ENCODE measurements at places on chromosomes 12 and 14.

DNA sequence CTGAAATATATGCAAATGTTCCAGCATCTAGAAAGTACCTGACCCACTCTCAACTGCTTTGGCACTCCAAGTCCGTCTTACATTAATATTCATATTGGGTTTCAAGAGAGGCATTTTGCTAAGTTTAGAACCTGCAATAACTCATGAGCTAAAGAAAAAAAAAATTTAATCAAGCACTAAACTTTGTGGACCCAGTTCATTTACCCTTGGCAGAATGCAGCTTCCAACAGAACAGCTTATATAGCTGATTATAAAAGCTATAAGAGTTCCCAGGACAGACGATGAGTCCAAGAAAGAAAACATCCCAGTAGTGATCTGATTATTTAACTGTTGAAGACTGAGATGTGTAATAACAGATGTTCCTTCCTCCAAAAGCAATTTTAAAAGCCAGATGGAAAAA lies 592.0 kb downstream of the KCNH5 start:
- no peak for DNase-seq

DNA sequence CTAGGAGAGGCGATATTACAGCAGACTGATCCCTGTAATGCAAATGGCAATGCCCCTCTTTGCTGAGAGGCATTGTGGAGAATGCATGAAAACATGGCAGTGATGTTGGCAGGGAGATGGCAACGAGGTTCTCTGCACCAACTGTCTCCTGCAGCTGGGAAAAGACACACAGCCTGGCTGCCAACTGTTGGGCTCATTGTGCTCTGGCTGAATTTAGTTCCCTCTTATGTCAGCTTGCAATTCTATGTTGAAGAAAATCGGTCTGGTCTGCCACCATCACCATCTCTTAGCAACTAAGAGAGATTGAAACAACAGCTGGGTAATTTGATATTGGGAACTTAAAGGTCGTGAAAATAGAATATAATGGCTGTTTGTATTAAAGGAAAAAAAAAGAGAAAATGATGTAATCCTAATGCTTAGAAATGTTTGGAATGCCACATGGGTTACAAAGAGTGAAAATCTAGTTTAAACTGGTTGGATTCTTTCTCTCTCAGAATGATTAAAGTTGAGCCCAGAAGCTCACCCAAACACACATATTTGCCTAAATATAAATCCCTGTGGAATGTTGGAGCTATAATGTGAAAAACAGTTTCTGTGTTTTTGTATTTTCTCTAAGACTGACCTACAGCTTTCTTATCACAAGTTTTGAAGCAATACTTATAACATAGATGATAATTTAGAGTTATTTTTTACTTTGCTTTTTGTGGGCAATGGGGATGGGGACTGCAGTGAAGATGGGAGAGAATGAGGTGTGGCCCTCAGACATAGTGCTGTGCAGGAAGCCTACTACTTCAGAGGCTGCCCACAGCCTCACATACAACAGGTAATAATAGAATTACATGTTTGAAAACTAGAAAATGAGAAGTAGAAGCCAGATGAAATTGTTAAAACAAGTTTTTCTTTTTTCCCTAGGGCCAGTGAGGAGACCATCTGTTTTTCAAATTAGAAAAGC lies 143.7 kb downstream of the AKAP6 start:
- no peak for DNase-seq

DNA sequence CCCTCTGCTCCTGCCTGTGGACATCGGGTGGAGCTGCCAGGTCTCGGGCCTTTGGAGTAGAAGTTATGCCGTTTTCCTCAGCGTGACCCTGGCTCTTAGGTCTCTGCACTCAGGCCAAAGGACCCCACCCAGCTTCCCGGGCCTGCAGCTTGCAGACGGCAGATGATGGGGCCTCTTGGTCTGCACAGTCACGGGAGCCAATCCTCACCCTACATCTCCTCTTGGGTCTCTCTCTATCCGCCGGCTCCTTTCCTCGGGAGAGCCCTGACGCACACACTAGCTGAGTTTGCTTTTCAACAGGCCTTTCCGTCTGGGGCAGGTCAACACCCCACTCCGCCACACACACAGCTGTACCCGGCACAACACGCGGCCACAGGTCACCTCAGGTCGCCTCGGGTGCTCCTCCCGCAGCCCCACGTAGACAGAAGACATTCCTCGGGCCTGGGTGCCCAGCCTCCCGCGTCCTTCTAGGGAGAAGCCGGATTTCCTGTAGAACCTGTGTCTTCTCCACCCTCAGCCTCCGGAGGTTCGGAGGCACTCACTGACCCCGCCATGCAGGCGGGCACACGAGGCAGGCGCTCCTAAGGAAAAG lies 9.9 kb downstream of the GALNT9 start:
- DNase-seq: no peak

DNA sequence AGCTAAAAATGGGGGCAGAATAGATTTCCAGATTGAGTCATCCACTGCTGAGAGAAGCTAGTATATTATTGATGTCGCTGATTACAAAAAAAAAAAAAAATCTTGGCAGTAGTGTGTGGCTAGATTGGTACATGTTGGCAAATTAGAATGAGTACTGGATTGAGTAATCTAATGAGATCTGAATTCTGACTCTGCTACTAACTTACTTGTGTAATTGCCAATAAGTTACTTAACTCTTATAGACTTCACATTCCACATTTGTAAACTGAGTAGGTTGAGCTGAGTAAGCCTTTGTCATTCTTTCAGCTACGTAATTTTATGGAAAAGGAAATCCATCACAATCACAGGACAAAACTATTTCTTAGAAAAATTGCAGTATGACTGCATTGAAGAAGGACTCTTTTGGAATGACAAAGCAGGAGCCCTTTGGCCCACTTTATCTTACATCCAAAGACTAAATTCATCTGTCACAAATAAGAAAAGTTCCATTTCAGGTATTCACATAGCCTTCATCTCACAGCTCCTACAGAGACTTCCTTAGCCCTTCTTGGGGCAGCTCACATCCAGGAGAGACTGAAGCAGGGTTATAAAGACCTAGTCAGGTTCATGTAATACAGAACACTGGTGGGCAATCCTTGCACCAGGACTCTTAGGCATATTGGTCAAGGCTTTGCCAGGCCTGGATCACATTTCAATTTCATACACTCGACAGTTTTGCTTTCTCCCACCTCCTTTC lies 197.3 kb upstream of the CPNE8 start:
- DNase-seq: no peak

- peak; percentile 95 for DNase-seq
Observed at GRCh38 chr14:75249251-75249957, 29.2 kb upstream of the FOS start.
